Left kidney (tissue), 8 donors: ENCODE measurements at places on chromosomes 6 and 20.
A peak's percentile ranks its signal among the peaks of the same experiment; 100 is the strongest.

DNA sequence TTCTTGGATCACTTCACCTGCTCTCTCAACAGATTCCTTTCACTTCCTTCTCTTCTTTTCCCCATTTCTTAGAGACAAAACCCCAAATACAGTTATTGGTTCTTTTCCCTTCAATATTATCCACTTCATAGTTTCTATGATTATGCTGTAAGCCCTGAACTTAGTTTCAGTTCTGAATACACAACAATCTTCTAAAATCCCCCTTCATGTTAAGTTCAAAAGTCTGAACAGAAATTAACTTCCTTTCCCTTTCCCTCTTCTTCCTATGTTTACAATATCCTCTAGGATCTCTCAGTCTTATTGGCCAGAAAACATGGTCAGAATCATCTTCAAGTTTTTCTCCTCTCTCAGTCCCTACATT is 57.7 kb downstream of the OGFRL1 start:
- no peak for DNase-seq

GRCh38 chr6:42281570-42281969 is 63.9 kb upstream of the MRPS10 start:
- DNase-seq: no peak

DNA sequence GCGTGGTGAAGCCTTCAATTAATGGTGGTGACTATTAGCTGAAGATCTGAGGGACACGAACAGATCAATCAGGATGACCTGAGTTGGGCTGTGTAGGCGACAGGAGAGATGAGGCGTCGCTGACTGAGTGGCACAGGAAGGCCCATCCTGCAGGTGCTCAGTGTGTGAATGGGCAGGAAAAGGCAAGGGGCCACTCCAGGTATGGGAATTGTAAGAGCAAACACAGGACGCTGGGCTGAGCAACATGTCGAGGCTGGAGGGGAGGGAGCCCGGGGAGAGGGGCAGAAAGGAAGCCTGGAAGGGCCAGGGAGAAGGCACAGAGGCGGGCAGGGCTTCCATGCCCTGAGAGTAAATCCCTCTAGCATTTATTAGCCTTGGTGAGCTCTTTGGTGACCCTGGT is 151.0 kb downstream of the VEGFA start:
- no peak for DNase-seq

GRCh38 chr6:101401792-101402621 is 8.5 kb downstream of the GRIK2 start:
- DNase-seq: no peak

GRCh38 chr20:7347409-7347808 is 579.9 kb downstream of the BMP2 start:
- DNase-seq: no peak

DNA sequence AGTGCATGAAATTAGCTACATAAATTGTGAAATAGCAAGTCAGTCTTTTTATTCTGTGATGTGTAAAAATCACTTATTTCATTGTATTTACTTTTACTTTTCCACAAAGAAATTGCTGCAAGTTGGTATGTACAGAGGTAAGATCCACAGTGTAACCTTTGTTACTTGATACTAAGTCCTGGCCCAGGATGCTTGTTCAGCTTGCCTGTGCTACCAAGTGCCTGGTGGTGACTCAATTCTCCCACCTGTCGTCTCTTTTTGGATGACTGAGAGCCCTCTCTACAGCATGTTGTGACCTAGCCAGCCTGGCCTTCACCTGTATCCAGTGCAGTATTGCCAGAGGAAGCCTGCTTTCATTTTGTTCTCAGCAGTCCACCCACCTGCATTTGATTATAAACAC is 54.9 kb downstream of the ANKRD6 start:
- DNase-seq: no peak

- DNase-seq: no peak
Measured at GRCh38 chr6:15073344-15073789, 172.5 kb upstream of the JARID2 start.

DNA sequence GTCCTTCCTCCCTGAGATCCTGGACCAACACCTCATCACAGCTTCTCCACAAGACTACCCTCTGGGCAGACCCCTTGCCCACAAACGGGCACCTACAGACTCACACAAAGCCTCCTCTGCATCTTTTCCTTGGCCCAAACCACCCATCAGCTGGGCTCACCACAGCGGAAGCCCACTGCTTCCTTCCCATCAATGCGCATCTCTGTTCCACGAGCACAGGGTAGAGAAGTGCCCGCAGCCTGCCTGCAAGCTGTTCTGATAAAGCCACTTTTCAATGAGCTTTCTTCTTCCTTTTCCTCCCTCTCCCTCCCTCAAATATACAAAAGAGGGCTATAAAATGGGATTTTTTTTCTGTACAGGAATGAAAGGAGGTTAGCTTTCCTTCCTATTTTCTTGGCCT is 111.2 kb downstream of the NFATC2 start:
- no peak for DNase-seq

- no peak for DNase-seq
Measured at GRCh38 chr20:46814366-46815232, 80.0 kb upstream of the EYA2 start.

DNA sequence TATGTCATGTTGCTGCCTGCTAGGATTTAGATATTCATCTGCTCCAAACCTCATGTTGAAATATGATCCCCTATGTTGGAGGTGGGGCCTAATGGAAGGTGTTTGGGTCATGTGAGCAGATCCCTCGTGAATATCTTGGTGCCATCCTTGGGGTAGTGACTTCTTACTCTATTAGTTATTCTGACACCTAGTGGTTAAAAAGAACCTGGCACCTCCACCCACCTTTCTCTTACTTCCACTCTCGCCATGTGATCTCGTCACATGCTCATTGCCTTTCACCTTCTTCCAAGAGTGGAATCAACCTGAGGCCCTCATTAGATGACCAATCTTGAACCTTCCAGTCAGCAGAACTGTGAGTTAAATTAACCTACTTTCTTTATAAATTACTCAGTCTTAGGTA is 549.4 kb upstream of the SYNCRIP start:
- no peak for DNase-seq

DNA sequence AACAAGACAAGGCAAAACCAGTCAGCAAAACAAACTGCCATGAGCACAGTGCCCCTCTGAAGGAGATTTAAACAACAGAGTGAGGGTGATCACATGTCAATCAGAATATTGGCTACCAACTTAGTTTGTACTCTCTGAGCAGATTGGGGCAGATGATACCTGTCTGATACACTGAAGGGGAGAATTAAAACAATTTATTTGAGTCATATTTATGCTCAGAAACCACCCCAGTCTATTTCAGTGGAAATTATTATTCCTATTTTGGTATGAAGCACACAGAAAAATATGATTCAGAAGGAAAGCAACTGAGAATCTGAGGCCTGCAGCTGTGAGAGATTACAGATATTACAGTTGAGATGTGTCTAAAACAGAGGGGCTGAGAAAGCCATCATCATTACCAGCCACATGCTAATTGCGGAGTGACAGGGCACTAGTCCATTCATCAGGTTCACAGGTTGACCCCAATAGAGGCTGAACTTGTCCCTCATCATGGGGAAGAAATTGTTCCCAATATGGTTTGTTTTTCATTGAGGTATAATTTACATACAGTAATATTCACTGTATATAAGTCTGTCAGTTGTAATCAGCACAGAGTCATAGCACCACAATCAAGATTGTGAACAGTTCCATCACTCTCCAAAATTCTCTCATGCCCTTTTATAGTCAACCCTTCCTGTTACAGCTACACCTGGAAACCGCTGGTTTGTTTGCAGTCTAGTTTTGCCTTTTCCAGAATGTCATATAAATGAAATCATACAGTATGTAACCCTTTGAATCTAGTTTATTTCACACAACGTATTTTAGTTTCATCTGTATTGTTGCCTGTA is 134.5 kb downstream of the AKAP7 start:
- no peak for DNase-seq

DNA sequence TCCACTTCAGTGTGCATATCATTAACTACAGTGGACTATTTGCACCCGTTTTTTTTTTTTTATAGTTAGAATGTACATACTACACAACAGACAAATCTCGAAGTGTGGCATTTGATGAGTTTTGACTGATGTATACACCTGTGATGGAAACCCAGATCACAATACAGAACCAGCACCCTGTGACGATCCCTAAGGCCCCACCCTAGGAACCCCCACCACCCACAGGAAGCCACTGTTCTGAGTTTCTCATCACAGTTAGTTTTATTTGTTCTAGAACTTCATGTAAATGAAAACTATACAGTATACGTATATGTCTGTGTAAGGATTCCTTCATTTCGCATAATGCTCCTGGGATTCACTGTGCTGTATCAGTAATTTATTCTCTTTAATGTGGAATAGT is 102.8 kb downstream of the IRF4 start:
- no peak for DNase-seq

DNA sequence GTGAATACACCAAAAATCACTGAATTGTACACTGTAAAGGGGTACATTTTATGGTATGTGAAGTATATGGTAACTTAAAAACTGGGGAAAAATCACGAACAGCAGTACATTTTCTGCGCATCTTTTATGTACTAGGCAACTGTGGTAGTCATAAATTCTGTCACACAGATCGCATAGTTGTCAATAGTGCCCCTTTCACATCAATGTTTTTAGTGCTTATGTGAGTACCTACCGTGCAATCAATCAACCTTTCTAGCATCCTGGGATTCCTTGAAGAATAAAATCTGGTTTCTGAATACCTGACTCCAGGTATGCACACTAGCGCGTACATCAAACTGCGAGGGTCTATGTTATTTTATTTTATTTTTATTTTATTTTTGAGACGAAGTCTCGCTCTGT is 637 bp upstream of the RPF2 start:
- no peak for DNase-seq

DNA sequence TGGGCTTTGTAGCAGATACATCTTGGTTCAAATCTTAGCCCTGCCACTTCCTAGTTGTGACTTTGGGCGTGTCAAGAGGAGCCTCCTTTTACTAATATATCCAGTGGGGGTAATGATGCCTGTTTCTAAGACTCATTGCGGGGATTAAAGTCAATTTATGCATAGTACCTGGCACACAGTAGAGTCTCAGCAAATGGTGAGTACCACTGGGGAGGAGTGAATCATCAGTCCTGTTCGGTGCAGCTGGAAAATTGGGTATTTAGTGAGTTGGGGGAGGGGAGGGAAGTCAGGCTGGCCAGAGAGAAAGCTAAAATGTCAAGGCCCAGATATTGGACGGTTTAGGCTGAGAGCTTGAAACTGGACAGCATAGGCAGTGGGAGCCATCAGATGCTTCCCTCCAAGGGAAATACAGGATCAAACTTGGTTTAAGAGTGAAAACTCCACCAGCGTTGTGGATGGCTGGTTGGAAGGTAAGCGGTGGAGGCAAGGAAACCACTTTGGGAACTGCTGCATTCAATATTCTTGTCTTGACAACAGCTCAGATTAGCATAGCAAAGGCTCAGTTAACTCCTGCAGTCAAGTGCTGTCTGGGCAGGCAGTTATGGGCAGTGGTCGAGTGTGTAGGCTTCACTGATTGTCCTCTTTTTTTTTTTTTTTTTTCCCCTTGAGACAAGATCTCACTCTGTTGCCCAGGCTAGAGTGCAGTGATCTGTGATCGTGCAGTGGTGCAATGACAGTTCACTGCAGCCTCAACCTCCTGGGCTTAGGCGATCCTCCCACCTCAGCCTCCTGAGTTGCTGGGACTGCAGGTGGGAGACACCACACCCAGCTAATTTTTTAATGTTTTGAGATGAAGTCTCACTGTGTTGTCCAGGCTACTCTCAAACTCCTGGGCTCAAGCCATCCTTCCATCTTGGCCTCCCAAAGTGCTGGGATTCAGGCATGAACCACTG is 12.9 kb downstream of the PPP1R16B start:
- DNase-seq: no peak

DNA sequence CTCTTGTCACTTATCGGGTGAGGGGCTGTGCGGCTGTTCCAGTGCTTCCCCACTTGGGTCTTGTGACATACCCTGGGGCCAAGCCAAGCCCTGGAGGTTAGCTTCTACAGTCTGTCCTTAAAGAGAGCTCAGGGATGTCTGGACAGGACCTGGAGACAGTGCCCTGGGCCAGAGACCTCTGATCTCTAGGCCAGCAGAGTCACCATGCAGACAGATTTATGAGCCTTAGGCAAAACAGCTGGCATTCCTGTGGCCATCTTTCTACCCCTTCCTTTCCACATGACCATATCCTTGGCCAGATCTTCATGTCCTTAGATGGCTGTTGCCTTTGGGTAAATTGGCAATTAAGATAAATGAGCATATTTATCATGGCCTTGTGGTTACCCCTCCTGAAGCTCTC is 678.6 kb downstream of the MAFB start:
- DNase-seq: no peak

- no peak for DNase-seq
Measured at GRCh38 chr6:152121910-152122309, 314.4 kb downstream of the ESR1 start.

- no peak for DNase-seq
Measured at GRCh38 chr6:28606424-28607391, 81.0 kb downstream of the GPX5 start.

GRCh38 chr6:126253431-126253830 is 86.5 kb upstream of the CENPW start:
- DNase-seq: no peak

- no peak for DNase-seq
Measured at GRCh38 chr6:74519163-74519562, 686.7 kb downstream of the COL12A1 start.

- no peak for DNase-seq
Measured at GRCh38 chr6:24844061-24844460, 45.3 kb upstream of the ARMH2 start.

GRCh38 chr6:5179917-5180316 is 80.8 kb downstream of the LYRM4 start:
- DNase-seq: no peak

GRCh38 chr6:131182991-131183425 is 47.7 kb downstream of the AKAP7 start:
- peak; percentile 29 for DNase-seq

DNA sequence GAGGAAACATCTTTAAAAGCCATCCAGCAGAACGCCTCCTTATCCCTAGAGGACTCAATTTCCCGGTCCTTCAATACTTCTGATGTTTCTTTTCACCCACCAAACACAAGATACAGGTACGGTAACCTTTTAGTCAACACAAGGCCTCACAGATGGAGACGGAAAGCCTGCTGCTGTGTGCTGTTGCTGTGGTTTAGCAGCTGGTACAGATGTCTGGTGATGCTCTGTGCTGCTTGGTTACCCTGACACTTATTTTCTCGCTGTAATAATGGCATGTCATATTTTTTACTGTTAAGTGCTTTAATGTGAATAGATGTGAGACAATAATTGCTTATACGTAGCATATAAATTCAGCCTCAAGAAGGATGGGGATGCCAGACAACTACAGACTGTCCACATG is 25.3 kb downstream of the GMDS start:
- no peak for DNase-seq
